A549 treated with CORT108297 at 1 μM for 4 hours (cell line): ENCODE measurements at places on chromosomes 3 and 15. TPM values are rescaled to one million over a fixed set of nuclear protein-coding genes. Genes with fewer than 3 reads are reported as not detected.

FAM107A gene
- total RNA-seq, result not detected in 5 replicates

FBXW12 gene
- not detected in 5 replicates for total RNA-seq

SNX22 gene
- 0.59 to 0.96 TPM (median 0.89 TPM) in 5 replicates for total RNA-seq

FBLN2 gene
- 1.6 to 3.6 TPM (median 2.6 TPM) in 5 replicates for total RNA-seq

PARL gene
- total RNA-seq, result 61.4 to 66.8 TPM (median 62.6 TPM) in 5 replicates

LCMT2 gene
- 6.4 to 8.1 TPM (median 7.1 TPM) in 5 replicates for total RNA-seq

CCR1 gene
- not detected in 5 replicates for total RNA-seq

GABRB3 gene
- 59.5 to 88.1 TPM (median 75.3 TPM) in 5 replicates for total RNA-seq

AGBL1 gene
- total RNA-seq, result not detected in 5 replicates
